ENCODE measurements at places on chromosomes 4 and X. TPM values are rescaled to one million over a fixed set of nuclear protein-coding genes. Genes with fewer than 3 reads are reported as not detected.

DNA sequence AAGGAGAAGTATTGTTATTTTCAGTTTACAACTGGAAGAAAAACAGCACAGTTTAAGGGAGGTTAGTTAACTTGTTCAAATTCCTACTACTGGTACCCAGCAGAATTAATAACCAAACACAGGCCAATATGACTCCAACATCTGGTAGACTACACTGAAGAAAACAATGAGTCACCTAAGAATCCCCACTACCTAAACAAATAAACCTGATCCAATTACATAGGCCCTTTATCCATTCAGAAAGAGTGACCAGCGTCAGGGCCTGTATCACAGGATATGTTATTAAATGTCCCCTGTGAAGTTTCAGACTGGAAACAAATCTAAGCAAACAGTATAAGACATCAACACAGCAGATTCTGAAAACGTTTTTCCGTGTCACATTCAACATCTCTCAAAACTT, 492.5 kb upstream of the INTU start:
- no peaks in the 10 kb centered on the region for H3K36me3 ChIP-seq
- no peak for DNase-seq
- no peak overlapping the region for H3K4me3 ChIP-seq
- peaks cover 18% of the 10 kb centered on the region for H3K4me1 ChIP-seq

DNA sequence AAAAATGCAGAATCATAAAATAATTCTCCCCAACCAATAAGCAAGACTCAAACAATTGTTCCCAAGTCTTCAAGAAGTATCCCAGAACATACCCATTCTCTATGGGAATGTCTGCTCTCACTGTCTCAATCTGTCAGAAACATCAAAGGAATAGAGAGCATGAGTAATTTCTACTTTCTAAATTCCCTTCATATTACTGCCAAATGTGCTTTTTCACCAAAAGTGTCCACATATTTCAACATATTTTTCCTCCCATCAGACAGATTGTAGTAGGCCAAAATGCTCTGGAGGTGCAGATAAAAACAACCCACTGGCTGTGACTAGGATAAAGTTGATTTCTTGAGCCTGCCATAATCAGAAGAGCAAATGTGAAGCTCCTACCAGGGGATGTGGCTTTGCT, 692.0 kb upstream of the FAM241A start:
- H3K27me3 ChIP-seq = no peaks in the 10 kb centered on the region
- no peak for DNase-seq
- no peak overlapping the region for H3K4me3 ChIP-seq
- no peaks in the 10 kb centered on the region for H3K4me1 ChIP-seq

- no peak overlapping the region for H3K4me3 ChIP-seq
- peaks cover 7% of the 10 kb centered on the region for H3K4me1 ChIP-seq
- no peaks in the 10 kb centered on the region for H3K36me3 ChIP-seq
- no peak overlapping the region for H3K27ac ChIP-seq
These were observed 8.2 kb upstream of the TRAM1L1 start for GRCh38 chr4:117093571-117093970.

GAGE13 gene
- not detected for total RNA-seq

PASD1 gene
- total RNA-seq = not detected
